ENCODE measurements at places on chromosomes 1 and 21. TPM values are rescaled to one million over a fixed set of nuclear protein-coding genes. Genes with fewer than 3 reads are reported as not detected.

Gene ATP1A2
- 131 TPM for total RNA-seq

Gene COL16A1
- 12.9 TPM for total RNA-seq

Gene AUNIP
- 2.3 TPM for total RNA-seq

Gene HMGCS2
- not detected for total RNA-seq

Gene LAPTM5
- total RNA-seq: 10.1 TPM

Gene LRRC7
- 127 TPM for total RNA-seq

Gene LIPI
- total RNA-seq: not detected

Gene CD84
- total RNA-seq: 4.4 TPM

Gene TRIM63
- not detected for total RNA-seq

Gene AMY1B
- not detected for total RNA-seq

Gene ZNHIT6
- total RNA-seq: 17.3 TPM

Gene TNFAIP8L2
- 2.3 TPM for total RNA-seq

Gene TDRD5
- 4.6 TPM for total RNA-seq

Gene MIA3
- total RNA-seq: 57.4 TPM

Gene EDN2
- total RNA-seq: not detected

Gene DONSON
- total RNA-seq: 33.2 TPM

Gene ROR1
- 2.3 TPM for total RNA-seq

Gene CCDC27
- total RNA-seq: not detected

Gene CD55
- 10.4 TPM for total RNA-seq

Gene CYP4B1
- total RNA-seq: not detected

Gene SLC44A5
- total RNA-seq: 47.5 TPM

Gene PTGER3
- 22.1 TPM for total RNA-seq

Gene RGS4
- 41.1 TPM for total RNA-seq

Gene B3GALT2
- total RNA-seq: 87.0 TPM

Gene PGD
- 124 TPM for total RNA-seq

Gene TRABD2B
- under 0.01 TPM for total RNA-seq

Gene C8B
- total RNA-seq: not detected

Gene ITLN1
- not detected for total RNA-seq

Gene SPRR2A
- not detected for total RNA-seq

Gene TSPEAR
- 0.23 TPM for total RNA-seq

Gene SEMA4A
- 23.3 TPM for total RNA-seq

Gene NOTCH2
- total RNA-seq: 48.7 TPM

Gene APOBEC4
- 0.23 TPM for total RNA-seq

Gene PPIAL4G
- total RNA-seq: 0.46 TPM

Gene REN
- total RNA-seq: not detected

Gene KISS1
- not detected for total RNA-seq

Gene KLF17
- 0.46 TPM for total RNA-seq

Gene ADGRL4
- 4.2 TPM for total RNA-seq

Gene TNFRSF1B
- total RNA-seq: 3.9 TPM

Gene KRTAP10-4
- total RNA-seq: not detected

Gene KLHDC7A
- 0.23 TPM for total RNA-seq

Gene SLFNL1
- total RNA-seq: 0.92 TPM

Gene PADI4
- 0.23 TPM for total RNA-seq

Gene CLIC6
- total RNA-seq: 2.1 TPM

Gene CACNA1S
- under 0.01 TPM for total RNA-seq

Gene IL24
- not detected for total RNA-seq

Gene DMRTA2
- total RNA-seq: 0.92 TPM

Data from diencephalon (tissue), 1 donor.